ENCODE measurements at places on chromosomes 12 and 14.

- no peak for DNase-seq
Measured at GRCh38 chr12:109563291-109564284, 9.7 kb downstream of the MMAB start.

DNA sequence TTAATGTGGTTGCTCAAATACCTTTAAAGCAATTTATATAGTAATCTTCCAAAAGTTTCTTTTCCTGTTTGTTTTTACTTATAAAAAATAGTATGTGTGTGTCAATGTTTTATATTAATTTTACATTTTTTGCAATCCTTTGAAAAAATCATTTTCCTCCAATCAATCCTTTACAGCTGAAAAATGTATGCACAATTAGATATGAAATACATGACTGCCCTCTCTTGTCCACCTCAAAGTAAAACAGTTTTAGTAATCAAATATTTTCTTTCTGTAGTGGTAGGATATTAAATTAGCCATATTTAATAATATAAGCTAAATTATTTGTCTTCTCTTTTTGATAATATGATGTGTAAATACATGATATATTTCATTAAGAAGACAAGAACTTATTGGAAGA is 269.9 kb downstream of the ADAMTS20 start:
- no peak for DNase-seq

GRCh38 chr12:79125358-79125757 is 260.8 kb downstream of the SYT1 start:
- no peak for DNase-seq

DNA sequence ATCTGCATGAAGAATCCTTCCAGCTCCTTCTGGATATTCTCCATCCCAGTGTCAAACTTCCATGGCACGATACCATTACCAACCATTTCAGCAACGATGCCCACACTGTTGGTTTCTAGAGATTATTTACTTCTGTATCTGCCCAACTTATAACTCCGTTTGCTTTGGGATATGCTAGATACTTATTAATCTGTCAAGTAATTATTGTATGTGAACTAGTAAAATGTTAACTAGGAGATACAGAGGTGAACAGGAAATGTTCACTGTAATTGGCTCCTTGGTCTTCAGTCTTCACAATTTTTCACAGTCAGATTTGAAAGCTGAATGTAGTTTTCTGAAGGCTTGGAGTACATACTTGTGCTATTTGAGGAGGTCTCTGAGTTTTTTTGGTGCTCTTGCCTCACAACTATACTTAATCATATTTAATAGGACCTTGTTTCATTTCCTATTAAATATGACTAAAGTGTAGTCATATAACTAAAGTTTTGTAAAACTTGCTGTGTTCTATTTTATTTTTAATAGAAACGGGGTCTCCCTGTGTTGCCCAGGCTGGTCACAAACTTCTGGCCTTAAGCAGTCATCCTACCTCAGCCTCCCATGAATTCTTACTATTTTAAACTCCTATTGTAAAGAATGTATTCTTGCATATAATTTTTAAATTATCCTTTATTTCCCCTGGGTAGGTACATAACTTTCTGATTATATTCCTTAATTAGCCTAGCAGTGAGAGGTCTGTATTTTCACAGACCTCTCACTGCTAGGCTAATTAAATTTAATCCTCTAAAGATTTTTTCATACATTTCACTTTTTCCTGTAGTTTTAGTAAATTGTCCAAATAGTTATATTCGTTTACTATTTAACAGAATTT is 79.7 kb downstream of the FGD4 start:
- DNase-seq, result no peak

DNA sequence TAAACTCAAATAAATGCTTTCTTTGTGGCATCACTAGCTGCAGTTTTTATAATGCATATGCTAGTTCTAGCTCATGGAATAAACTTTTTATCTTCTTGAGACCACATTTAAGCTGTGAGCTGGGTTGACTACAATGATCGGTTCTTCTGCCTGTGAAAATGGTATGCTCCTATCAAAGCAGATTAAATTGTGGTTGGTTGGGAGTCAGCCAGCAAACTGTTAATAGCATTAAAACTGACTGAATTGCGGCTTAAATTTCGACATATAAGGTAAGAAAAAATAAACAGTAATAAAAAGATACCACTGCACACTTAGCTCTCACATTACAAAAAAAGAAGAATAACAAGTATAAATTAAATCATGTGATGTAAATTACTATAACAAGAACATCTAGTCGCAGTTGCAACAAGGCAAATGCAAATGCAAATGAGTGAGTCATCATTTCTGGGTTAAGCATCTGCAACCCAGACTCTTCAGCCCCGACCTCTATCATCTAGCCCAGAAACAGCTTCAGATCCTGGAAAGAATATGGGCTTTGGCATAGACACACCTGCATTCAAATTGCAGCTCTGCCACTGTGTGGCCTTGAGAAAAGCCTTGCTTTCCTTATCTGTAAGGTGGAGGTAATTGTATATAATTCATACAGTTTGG is 19.8 kb upstream of the DHRS7 start:
- DNase-seq, result no peak

- DNase-seq, result no peak
Measured at GRCh38 chr14:89428546-89429198, 11.6 kb upstream of the FOXN3 start.

- DNase-seq, result no peak
Measured at GRCh38 chr14:52895000-52895399, 55.9 kb downstream of the FERMT2 start.

GRCh38 chr12:75564398-75564797 is 53.0 kb upstream of the KRR1 start:
- no peak for DNase-seq

- DNase-seq, result no peak
Measured at GRCh38 chr14:82159624-82160023, 626.0 kb upstream of the SEL1L start.

GRCh38 chr12:60169904-60170303 is 574.1 kb downstream of the SLC16A7 start:
- no peak for DNase-seq
